ENCODE measurements at places on chromosomes 2 and 18.

DNA sequence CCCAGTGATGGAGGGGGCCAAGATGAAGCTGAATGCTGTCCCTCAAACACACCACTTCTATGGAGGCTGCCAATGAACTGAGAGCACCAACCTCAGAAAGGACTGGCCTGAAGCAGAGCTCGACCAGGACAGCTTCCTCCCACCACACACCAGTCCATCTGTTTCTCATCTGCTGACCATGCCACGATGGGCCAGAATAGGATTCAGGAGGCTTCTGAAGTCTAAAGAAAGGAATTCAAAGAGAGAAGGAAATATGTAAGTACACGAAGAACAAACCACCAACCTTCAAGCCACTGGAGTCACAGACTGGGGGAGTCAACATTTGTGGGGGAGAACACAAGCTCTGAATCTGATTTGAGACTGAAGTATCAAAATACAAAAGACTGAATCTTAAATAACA is 157.6 kb upstream of the CCDC68 start:
- no peak for DNase-seq

- no peak for DNase-seq
These were observed 9.5 kb downstream of the SESTD1 start for GRCh38 chr2:179255129-179255528.

GRCh38 chr2:192828175-192828574 is 633.4 kb upstream of the TMEFF2 start:
- no peak for DNase-seq

- no peak for DNase-seq
These were observed 315.6 kb downstream of the LPIN1 start for GRCh38 chr2:12062053-12062395.

Measured in NCI-H1105 treated with DMSO at 0.1 percent for 48 hours (cell line).